ENCODE measurements at places on chromosomes 7 and 10.

- DNase-seq, result no peak
These were observed 806.6 kb downstream of the NXPH1 start for GRCh38 chr7:9240001-9240400.

GRCh38 chr10:14415676-14416307 is 85.1 kb upstream of the FRMD4A start:
- DNase-seq, result no peak

- DNase-seq, result no peak
These were observed 5.1 kb downstream of the ZMIZ1 start for GRCh38 chr10:79073784-79074432.

GRCh38 chr7:108086546-108086945 is 43.6 kb downstream of the LAMB4 start:
- DNase-seq, result peak; percentile 17

DNA sequence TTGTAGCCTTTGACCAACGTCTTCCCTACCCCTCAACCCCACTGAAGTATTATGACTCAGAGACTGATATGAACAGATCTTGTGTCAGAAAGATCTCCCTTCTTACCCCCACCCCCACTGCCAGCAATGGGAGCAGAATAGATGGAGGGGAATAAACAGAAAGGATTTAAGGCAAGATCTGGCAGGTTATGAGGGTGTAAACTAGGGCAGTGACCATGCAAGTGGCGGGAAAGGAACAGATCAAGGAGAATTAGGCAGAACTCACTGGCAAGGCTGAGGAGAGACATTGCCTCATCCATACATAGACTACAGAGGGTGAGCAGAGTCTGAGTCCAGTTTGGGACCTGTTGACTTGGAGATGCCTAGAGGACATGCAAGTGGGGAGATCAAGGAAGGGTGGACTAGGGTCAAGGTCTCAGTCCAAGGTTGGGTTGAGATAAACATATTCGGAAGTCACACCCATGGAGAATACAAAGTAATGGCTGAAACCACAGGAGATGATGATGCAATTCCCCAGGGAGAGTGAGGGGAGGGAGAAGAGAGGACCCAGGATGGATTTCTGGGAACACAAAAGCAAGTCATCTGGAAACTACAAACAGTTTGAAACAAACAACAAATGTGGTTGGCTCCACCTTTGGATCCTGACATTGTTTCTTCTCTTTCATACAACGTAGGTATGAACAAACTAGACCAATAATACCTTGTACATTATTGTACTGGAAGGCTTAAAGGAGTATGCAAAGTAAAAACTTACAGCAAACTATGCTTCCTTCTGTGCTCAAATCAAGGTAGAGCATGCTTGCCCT is 44.9 kb upstream of the IL6 start:
- no peak for DNase-seq

- no peak for DNase-seq
These were observed 21.5 kb downstream of the GPRIN2 start for GRCh38 chr10:46534828-46535524.

DNA sequence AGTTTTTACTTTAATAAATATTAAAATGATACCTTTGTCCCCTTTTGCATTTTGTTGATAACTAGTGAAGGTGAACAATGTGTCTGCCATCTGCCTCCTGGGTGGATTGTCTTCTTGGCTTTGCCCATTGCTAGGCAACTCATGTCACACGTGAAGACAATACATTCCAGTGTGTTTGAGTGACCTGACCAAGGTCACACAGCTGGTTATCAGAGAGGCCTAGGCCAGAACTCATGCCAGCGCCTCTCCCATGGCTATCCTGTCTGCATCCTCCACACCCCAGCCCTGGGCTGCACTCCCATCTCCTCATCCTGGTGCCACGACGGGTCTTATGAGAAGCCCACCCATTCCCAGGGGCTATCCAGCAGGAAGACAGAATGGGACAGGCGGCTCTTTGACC is 108.7 kb downstream of the PLCE1 start:
- no peak for DNase-seq

DNA sequence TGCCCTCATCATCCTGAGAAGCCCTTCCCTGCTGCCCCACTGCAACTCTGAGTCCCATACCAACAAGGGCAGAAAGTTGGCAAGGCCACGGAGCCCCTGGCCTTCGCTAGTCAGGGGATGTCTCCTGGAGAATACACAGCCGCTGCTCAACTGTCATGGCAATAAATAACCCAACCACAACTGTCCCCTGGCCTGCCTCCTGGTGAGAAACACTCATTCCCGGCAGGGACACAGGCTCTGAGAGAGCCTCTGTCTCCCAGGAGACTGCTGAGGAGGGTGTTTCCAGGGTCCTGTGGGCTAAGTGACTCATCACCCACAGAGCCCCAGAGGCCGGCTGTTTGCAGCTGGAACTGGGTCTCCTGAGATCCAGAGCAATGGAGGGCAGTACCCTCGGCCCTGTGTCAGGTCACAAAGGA is 354.1 kb downstream of the TNS3 start:
- DNase-seq, result peak; percentile 59

GRCh38 chr10:85778074-85778473 is 588.5 kb downstream of the GRID1 start:
- DNase-seq, result no peak

DNA sequence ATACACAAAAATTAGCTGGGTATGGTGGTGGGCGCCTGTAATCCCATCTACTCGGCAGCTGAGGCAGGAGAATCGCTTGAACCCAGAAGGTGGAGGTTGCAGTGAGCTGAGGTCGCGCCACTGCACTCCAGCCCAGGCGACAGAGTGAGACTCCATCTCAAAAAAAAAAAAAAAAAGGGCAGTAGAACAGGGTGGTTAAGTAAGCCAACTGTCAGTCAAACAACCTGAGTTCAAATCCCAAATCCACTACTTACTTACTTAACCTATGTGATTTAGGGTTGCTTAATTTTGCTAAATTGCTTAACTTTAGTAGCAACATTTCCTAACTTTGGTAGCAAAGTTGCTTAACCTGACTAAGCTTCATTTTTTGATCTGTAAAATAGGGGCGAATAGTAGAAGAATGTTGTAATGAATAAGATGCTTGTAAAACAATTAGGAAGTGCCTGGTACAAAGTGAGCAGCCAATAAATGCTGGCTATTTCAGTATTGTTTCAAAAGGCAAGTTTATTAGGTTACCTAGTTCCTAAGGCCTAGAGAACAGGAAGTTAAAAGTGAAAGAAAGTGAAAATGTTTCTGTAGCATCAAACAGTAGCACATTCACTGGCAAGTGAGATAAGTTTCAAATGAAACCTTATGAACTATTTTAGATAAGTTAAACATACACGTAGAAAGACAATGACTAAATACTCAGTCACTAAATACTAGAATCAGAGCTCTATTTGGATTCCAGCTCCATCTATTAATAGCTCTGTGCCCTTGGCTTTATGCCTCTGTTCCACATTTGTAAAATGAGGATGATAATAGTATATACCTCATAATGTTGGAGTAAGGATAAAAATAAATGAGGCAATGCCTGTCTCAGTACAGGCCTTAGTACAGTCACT is 64.3 kb downstream of the HOXA1 start:
- peak; percentile 37 for DNase-seq

DNA sequence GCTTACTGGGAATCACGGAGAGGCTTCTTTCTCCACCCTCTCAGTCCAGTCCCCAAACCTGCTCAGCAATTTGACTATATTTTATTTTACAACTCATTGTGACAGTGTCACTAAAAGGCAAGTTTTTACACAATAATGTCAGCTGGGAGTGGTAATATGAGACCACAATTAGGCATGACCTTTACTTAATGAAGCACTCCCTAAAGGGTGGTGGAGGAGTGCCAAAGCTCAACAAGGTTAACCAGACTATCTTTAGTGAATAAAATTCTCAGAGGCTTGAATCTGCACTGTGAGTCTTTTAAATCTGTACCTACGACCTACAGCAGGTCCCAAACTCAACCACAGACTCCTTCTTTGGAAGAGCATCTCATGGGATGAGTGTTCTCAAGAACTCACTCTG is 215.6 kb downstream of the TAX1BP1 start:
- no peak for DNase-seq

All from AG20443 (cell line).